Hematopoietic multipotent progenitor cell treated with erythropoietin and hydrocortisone succinate and interleukin-3 and kit ligand, for 15 days (in vitro differentiated cells): ENCODE measurements at places on chromosomes 6 and 20.

- no peak for DNase-seq
These were observed 281.0 kb downstream of the CDC5L start for GRCh38 chr6:44668391-44668930.

DNA sequence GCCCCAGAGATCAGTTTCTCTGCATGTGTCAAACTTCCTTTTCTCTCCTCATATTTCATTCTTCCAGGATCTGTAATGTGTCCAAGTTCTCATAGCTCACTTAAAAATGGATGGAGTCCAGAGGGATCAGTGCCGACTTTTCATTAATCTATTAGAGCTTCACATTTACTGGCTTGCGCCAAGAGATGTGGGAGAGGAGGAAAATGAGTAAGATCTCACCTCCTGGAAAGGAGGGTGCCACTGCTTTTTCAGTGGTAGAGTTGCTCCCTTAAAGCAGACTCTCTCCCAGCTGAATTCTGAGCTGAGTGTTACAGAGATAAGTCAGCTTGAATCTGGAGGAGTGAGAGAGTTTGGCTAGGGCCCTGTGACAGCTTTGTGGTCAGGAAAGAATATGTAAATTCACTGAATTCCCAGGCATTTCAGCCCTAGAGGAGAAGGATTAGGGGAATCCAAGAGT, 175.9 kb downstream of the SOX4 start:
- no peak for DNase-seq

- DNase-seq, result no peak
These were observed 972 bp downstream of the RNF8 start for GRCh38 chr6:37354526-37355384.

GRCh38 chr20:2911200-2911599, 37.9 kb downstream of the PTPRA start:
- no peak for DNase-seq

DNA sequence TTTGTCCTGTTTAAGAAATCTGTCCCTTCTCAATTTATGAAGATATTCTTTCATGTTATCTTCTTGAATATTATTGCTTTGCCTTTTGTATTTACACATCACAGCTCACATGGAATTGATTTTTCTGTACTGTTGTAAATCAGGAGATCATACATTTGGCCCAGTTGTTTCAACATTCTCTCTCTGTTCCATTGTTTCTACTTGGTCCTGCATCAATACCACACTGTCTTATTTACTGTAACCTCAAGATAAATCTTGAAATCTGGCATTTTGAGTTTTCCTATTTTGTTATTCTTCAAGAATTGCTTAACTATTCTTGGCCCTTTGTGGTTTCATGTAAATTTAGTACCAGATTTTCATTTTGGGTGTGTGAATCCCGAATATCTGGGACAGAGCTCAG, 121.7 kb upstream of the CCN2 start:
- no peak for DNase-seq

DNA sequence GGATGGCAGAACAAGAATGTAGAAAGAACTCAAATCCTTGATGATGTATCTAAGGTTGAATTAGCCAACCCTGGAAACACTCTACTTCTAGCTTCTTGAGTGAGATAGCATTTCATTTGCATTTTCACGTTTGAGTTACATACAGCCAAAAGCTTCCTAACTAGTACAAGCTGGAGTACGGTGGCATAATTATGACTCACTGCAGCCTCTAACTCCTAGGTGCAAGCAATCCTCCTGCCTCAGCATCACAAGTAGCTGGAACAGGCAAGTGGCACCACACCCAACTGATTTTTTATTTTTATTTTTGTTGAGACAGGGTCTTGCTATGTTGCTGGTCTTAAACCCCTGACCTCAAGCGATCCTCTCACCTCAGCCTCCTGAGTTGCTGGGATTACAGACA, 36.5 kb upstream of the STK35 start:
- DNase-seq, result no peak

DNA sequence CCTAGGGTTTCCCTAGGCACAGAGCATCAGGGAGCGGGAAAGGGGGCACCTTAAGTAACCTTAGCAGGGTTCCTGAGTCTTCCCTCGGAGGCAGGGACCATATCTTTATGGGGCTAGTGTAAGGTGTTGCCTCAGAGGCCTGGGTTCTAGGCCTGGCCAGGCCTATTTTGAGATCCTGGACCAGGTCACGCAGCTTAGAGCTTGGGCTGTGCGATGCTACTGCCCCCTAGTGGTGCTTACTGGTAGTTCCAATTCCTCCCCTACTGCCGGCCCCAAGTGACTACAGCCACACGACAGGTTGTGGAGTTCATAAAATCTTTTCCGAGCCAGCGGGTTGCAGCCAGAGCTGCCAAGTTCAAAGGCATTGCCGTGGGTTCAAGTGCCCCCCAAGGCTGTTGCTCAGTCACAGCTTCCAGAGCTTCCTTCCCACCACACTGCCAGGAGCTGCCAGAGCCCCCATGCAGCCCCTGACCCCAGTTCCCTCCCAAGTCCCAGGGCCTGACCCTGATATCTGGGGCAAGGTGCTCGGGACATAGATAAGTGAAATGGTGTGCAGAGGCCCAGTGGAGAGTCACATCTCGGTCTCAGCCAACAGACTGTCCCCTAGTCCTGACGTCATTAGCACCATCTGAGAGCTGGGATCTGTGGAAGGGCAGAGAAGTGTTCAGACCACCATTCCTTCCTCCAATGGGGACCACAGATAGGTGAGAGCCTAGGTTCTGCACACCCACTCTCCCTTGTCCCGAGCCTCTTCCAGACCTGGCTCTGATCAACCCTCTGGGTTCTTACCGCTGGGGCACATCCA, 3.3 kb downstream of the LRRC73 start:
- peak; percentile 87 for DNase-seq

- no peak for DNase-seq
These were observed 95.5 kb upstream of the PRND start for GRCh38 chr20:4626228-4626627.

GRCh38 chr6:170575250-170575649, 9.2 kb downstream of the PDCD2 start:
- no peak for DNase-seq

GRCh38 chr6:50143011-50143719, 93.4 kb upstream of the DEFB112 start:
- no peak for DNase-seq

DNA sequence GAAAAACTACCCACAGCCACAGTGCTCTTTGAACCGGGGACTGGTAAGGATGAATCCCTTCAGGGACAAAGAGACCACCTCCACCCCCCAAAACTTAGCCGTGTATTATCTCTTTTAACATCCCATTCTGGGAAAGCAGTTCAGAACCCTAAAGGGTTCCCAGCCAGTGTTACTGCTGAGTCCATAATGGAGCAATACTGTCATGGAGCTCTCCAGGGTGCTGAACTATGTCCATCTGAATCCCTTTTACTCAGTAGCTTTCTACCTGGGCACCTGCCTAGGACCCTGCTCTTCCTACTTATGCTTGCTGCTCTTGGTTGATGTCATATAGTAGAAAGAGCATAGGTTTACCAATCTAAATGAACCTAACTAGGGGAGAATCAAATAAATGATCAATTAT, 22.3 kb upstream of the SAYSD1 start:
- peak; percentile 23 for DNase-seq

- no peak for DNase-seq
These were observed 119.2 kb upstream of the TMEM170B start for GRCh38 chr6:11418290-11418905.

DNA sequence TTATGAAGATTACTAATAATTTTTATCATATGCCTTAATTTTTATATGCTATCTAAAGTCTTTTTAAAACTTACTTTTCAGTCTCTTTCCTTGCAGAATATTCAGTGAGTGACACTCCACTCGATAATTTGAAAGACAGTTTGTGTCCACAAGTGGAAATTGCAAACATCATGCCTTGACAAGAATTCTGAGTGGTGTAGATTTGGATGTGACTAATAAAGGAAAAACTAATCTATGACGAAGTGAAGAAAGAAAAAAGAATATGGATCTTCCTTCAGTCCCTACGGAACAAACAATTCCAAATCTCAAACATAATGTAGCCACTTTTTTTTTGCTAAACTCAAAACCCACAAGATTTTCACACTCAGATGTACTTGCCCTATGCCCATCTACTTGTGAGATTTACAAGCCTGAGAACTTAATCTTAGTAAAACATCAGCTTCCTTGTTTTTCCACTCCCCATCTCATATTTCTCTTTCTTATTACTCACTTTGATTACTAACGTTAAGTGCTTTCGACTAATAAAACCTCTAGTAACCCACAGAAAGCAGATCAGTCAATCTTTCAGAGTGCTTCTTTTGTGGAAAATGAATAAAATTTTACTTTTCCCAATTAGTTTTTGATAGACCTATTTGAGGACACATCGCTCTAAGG, 1155.8 kb downstream of the GRIK2 start:
- no peak for DNase-seq

DNA sequence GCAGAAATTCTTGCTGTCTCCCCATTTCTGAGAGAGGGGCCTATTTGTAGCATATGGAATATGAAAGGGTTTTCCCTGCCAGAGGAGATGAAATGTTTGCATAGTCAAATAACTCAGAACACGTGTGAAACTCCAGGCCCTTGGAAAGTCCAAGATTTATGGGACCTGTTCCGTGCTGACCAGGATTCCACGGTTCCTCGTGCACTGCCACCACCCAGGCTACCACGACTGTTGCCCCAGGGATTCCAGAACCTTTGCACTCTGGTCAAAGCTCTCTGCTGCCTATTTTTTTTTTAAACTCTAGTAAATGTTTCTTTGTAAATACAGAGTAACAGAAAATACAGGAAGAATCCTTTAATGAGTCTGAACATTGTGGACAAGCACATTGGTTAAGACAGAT, 35.0 kb downstream of the MYLK4 start:
- DNase-seq, result no peak

DNA sequence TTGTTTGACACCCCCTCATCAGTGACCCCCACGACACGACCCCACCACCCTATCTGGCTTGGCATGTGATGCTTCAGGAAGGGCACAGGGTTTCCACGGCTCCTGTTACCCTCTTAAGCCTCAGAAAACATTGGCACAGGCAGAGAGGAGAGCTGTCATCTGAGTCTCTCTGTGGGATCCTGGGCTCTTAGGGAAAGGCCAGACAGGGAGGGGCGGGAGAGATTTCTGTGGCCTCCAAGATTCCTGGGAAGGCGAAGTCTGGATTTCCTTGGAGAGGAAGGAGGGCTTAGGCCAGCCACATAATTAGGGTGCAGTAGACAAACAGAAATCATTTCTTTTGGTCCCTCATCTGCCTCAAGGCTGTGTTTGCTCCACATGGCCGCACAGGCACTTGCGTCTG, 191.6 kb upstream of the SNX9 start:
- no peak for DNase-seq

DNA sequence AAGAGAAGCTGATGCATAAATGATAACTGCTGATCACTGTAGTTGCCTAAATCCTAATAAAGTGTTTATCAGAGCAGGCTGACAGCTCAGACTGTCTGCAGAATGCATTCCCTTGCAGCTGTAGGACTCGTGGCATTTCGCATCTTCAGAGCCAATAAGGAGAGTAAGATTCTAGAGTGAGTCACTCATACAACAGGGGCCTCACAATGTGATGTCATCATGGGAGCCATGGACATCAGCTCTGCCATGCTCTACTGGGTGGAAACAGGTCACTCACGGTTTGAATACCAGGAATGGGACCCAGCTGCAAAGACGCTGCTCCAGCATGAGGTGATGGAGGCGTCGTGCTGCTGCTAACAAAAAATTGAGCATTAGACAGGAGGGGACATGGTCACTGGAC, 7.4 kb downstream of the FAM209B start:
- DNase-seq, result no peak

DNA sequence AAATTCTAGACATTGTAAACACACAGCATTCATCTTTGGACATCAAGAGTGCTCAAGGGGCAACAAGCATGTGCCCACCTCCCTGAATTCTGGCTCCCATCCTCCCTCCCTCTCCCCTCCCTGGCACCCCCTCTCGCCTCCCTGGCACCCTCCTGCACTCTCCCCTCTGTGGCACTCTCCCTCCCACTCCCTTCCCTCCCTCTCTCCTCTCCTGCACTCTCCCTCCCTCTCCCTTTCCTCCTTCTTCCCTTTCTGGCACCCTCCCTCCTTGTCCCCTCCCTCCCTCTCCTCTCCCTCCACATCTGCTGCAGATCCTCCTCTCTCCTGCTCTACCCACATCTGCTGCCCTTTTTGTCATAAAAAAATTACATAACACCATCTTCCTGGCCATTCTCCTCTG, 113.0 kb upstream of the SLC22A23 start:
- DNase-seq, result no peak

GRCh38 chr6:14540276-14540675, 422.7 kb downstream of the CD83 start:
- DNase-seq, result no peak

GRCh38 chr6:169990095-169991030, 238.9 kb downstream of the ERMARD start:
- DNase-seq, result peak; percentile 23

GRCh38 chr6:6218759-6219085, 101.7 kb downstream of the F13A1 start:
- DNase-seq, result no peak

DNA sequence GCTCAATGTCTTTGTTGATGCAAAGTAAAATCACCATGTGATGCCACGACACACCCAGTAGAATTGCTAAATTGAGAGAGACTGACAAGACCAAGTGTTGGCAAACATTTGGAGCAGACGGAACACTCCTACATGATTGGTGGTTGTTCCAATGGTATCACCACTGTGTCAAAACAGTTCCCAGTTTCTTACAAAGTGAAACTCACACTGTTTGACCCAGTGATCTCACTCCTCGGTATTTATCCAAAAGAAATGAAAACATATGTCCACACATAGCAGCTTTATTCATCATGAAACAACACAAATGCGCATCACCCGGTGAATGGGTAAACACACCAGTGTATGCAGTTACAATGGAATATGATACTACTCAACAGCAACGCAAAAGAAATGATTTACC, 74.0 kb upstream of the SULF2 start:
- no peak for DNase-seq

- no peak for DNase-seq
These were observed 674 bp downstream of the NRSN1 start for GRCh38 chr6:24126586-24127192.

- no peak for DNase-seq
These were observed 76.4 kb downstream of the ZNF133 start for GRCh38 chr20:18364768-18365167.

- no peak for DNase-seq
These were observed 450.3 kb upstream of the GJE1 start for GRCh38 chr6:141682391-141682790.

- no peak for DNase-seq
These were observed 122.9 kb downstream of the CLIC5 start for GRCh38 chr6:45892696-45893245.

GRCh38 chr6:45986746-45987274, 28.9 kb downstream of the CLIC5 start:
- DNase-seq, result no peak
